NCI-H460 (cell line): ENCODE measurements at places on chromosomes 4 and X. TPM values are rescaled to one million over a fixed set of nuclear protein-coding genes. Genes with fewer than 3 reads are reported as not detected.

GRCh38 chr4:123943976-123944375 lies 547.4 kb downstream of the SPRY1 start:
- no peak for DNase-seq

GRCh38 chrX:129700536-129700935 lies 38.2 kb upstream of the XPNPEP2 start:
- DNase-seq: no peak

Gene CCSER1
- 1.1 and 2.4 TPM in 2 replicates for total RNA-seq

Gene FMR1NB
- not detected in 2 replicates for total RNA-seq

DNA sequence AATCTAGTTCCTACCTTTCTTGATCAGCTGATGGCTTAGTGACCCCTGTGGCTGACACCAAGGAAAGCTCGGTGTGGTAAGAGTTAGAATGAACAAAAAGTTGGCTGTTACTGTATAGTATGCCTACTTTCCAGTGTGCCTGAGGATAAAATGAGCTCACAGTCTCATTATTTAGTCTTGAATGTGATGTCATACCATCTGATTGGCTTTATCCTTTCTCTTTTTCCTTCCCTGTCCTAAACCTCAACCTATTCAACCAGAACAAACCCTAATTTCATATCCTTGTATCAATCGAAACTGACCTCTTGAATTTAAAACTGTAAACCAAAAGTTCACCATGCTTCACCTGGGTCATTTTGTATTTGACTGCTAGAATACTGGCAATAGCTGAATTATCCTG lies 156.4 kb downstream of the PPARGC1A start:
- no peak for DNase-seq

- no peak for DNase-seq
Observed at GRCh38 chr4:76998251-76998901, 48.8 kb downstream of the SEPTIN11 start.

DNA sequence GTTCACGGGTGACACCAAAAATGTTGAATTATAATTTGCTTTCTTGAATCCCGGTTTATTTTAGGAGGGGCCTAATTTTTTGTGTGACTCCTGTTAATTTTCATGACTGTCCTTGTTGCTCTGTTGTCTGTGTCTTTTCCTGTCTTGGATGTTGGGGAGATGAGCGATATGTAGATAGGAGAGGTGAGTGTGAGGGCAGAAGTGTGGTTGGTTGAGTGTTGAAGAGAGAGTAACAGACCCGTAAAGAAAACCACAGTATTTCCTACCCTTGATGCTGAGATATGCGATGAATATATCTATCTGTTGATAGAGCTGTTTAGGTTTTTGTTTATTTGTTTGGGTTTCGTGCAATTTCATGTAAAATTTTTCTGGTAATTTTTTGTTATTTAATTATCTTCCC lies 70.5 kb downstream of the CPE start:
- DNase-seq: no peak

DNA sequence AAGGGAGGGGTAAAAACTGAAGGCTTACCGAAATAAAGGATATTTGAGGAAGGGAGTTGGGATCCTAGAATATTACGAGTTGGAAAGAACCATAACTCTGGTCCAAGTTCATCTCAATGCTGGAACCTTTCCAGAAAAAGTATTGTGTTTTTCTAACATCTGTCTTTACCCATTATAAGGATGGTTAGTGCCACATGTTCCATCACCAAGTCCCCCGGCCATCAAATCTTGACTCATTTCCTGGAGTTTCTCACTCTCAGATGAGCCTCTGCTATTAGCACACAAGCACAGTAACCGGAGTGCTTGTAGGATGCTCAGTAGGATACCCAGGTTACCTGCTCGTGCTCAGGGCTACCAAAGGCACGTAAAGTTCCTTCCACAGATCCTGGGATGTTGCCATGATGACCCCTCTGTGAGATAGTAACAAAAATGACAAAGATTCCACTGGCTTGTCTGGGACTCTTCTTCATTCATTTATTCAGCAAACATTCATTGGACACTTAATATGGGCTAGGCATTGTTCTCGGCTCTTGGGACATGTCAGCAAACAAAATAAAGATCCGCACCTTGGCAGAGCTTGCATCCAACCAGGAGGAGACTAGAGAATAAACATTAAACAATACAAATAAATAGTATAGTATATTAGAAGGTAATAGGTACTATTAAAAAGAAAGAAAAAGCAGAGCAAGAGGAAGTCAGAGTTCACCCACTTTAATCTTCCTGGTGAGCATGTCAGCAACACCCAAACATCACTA lies 36.3 kb downstream of the PKD2 start:
- no peak for DNase-seq

DNA sequence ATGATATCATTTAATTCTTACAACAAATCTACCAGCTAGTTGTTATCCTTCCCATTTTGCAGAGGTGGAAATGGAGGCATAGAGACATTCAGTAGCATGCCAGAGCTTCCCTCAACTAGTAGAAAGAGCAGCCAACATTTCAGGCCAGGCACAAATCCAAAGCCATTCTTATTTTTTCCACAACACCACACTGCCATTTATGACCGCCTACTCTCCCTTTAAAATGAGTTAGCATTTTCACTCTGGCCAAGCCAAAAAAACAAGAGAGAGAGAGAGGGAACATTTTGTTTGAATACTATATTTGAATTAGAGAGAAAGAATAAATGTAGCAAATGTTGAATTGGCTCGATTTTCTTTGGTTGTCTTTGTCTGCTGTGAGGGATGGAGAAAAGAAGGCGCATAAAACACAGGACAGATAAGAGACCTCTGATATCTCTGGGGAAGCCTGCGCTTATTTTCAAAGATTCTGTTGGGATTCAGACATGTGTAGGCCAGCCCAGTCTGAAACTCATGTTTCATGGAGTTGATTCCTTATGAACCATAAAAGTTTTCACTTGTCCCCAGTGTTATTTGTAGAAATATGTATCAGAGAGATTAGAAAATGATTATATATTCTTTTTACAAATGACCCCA lies 265.7 kb downstream of the RAB28 start:
- DNase-seq: no peak

Gene HERC5
- total RNA-seq: 2.6 and 3.0 TPM in 2 replicates

DNA sequence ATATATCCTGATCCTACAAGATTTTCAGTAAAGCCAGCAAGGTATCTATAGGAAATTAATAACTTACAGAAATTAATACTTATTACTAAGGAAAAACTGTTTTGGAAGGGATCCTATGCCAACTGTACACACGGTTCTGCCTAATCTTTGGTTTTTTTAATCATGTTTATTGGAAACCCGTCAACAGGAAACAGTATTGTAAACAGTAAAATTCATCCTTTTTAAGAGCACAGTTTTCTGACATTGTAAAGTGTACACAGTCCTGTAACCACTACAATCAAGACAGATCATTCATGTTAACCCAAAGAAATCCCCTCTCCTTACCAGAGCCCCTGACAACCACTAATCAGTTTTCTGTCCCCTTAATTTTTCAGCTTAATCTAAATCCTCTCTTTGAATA lies 9.9 kb downstream of the ABCG2 start:
- no peak for DNase-seq

Gene GPRASP3
- total RNA-seq: 2.3 and 3.2 TPM in 2 replicates

- no peak for DNase-seq
Observed at GRCh38 chr4:85423431-85423830, 51.5 kb upstream of the ARHGAP24 start.

Gene GLOD5
- not detected in 2 replicates for total RNA-seq

Gene MAGED4
- total RNA-seq: 2.3 and 2.7 TPM in 2 replicates

Gene PDLIM3
- 7.8 and 10.9 TPM in 2 replicates for total RNA-seq

Gene STS
- 1.5 and 1.9 TPM in 2 replicates for total RNA-seq

DNA sequence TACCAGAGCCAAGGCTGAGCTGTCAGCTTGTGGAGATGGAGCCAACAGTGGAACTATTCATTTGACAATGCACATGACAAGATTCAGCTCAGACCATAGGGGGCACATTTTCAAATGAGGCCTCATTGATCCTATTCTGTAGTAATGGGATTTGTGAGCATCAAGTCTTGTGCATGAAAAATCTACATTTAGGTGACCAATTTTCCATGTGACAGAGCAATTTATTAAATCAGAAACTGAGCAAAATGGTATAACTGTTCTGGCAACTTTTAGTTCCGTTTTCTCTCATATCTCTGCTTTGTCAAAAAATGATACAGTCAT lies 108.5 kb upstream of the PCDH18 start:
- no peak for DNase-seq

Gene AGTR2
- total RNA-seq: not detected in 2 replicates

Gene CTAG1B
- not detected in 2 replicates for total RNA-seq

GRCh38 chr4:150743564-150744342 lies 161.8 kb downstream of the MAB21L2 start:
- no peak for DNase-seq

- DNase-seq: no peak
Observed at GRCh38 chr4:139005774-139006173, 9.8 kb upstream of the NOCT start.

- no peak for DNase-seq
Observed at GRCh38 chrX:44062840-44063239, 89.7 kb upstream of the NDP start.
